ENCODE measurements at places on chromosomes 4 and X.

DNA sequence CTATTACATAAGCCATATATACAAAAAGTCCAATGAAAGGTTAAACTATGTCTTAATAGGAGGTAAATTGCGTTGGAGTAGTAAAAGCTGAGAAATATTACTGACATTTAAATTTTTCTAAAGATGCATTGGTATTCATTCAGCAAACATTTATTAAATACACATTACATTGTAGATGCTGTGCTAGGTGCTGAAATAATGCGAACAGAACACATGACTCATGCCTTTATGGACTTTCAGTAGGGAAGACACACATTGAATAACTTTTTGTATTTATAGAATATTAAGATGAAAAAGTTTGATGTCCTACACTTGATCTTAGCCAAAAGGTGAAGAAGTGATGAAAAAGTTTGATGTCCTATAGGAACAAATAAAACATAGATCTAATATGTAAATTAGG, 871.1 kb upstream of the SLIT2 start:
- DNase-seq = no peak

GRCh38 chr4:27223326-27223725, 362.7 kb downstream of the STIM2 start:
- no peak for DNase-seq

- DNase-seq = no peak
Observed at GRCh38 chr4:15894921-15895916, 43.3 kb downstream of the FGFBP1 start.

- no peak for DNase-seq
Observed at GRCh38 chr4:25970691-25971432, 56.8 kb downstream of the SMIM20 start.

GRCh38 chr4:94489098-94489497, 37.4 kb downstream of the PDLIM5 start:
- DNase-seq = no peak

DNA sequence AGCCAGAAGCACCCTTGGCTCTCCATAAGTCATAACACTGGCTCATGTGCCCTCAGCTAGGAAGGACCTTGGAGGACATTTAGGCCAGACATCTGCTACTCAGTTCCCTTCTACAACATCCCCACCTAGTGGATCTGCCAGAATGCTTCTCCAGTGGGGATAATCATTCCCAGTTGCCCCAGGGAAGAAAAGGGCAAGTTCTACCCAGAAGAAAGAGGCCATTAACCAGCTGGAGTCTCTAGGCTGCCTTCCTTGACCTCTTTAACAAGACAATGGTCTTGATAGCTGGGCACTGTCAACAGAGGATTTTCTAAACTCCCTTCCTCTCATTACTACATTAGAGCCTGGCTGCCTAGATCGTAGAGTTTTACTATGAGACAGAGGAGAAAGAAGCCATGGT, 42.0 kb downstream of the LGI2 start:
- no peak for DNase-seq

GRCh38 chr4:75973766-75974165, 17.0 kb downstream of the SDAD1 start:
- DNase-seq = no peak

GRCh38 chrX:56233682-56234081, 1.5 kb downstream of the KLF8 start:
- DNase-seq = no peak

- no peak for DNase-seq
Observed at GRCh38 chr4:66640233-66640990, 904.9 kb downstream of the CENPC start.
